Astrocyte (in vitro differentiated cells and primary cell): ENCODE measurements at places on chromosomes 6 and 20. TPM values are rescaled to one million over a fixed set of nuclear protein-coding genes. Genes with fewer than 3 reads are reported as not detected.

The TRIM40 gene
- total RNA-seq = not detected in 2 replicates

The UBE2J1 gene
- 78.8 and 93.3 TPM in 2 replicates for total RNA-seq

The PDCD2 gene
- total RNA-seq = 60.2 and 68.4 TPM in 2 replicates

The GATA5 gene
- not detected in 2 replicates for total RNA-seq

The TBXT gene
- total RNA-seq = not detected in 2 replicates

The UNC5CL gene
- 0.27 and 0.29 TPM in 2 replicates for total RNA-seq

The RPP21 gene
- total RNA-seq = 33.5 and 41.8 TPM in 2 replicates

The GTSF1L gene
- not detected in 2 replicates for total RNA-seq

The RFX6 gene
- total RNA-seq = not detected in 2 replicates

The GPRC6A gene
- total RNA-seq = not detected in 2 replicates

GRCh38 chr6:156778454-156779205, 1.5 kb downstream of the ARID1B start:
- no peak for DNase-seq

DNA sequence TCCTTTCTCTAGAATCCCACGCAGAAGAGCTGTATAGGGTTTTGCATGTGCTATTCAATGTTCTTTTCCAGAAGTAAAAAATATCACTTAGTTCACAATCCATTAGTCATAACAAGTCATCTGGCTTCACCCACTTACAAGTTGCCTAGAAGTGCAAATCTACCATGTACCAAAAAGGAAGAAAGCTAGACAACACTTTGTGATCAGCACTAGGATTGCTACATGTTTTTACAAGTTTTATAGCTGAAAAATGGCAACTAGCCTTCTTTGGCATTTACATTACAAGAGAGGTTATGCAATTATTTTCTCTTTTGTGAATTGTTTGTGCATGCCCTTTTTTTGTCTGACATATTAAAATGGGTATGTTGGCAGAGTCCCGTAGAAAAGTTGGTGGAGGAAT, 85.6 kb upstream of the PTPRK start:
- peak; percentile 8 for DNase-seq

- DNase-seq = no peak
These were observed 2.5 kb downstream of the LY6G6D start for GRCh38 chr6:31717499-31718222.

- DNase-seq = no peak
These were observed 35.7 kb downstream of the UBR2 start for GRCh38 chr6:42599558-42599957.

DNA sequence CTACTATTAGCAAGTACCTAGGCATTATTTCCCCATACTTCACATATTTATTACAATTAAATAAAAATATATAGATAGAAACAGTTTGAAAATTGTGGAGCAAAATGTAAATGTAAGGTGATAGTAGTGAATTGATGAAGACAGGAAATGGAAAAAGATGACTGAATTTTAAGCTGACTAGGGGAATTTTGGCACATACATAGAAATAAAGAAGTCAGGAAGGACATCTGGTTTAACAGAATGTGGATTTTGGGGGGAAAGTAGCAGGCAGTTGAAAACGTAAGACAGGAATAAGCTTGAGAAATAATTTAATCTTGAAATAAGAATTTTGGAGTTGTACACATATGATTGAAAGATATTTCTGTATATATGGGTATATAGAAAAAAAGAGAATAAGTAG, 701.7 kb upstream of the CITED2 start:
- no peak for DNase-seq

GRCh38 chr6:158445426-158446085, 114.3 kb upstream of the TMEM181 start:
- peak; percentile 60 for DNase-seq

DNA sequence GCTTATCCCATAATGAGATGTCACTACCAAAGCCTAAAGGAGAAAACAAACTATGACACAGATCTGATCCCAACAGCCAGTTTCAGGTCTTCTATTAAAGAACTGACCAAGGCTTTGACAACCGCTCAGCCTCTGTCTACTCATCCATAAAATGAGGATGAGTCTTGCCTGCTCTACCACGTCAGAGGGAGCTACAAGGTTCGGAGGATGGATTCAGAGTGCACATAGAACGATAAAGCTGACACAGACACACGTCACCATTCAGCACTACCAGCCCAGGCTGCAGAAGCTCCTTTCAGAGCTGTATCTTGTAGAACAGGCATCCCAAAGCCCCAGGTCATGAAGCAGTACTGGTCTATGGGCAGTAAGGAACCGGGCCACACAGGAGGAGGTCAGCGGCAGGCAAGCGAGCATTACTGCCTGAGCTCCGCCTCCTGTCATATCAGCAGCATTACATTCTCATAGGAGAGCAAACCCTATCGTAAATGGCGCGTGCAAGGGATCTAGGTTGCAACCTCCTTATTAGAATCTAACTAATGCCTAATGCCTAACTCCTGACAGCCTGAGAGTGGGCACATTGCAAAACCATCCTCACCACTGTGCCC, 25.1 kb downstream of the KIF16B start:
- no peak for DNase-seq

DNA sequence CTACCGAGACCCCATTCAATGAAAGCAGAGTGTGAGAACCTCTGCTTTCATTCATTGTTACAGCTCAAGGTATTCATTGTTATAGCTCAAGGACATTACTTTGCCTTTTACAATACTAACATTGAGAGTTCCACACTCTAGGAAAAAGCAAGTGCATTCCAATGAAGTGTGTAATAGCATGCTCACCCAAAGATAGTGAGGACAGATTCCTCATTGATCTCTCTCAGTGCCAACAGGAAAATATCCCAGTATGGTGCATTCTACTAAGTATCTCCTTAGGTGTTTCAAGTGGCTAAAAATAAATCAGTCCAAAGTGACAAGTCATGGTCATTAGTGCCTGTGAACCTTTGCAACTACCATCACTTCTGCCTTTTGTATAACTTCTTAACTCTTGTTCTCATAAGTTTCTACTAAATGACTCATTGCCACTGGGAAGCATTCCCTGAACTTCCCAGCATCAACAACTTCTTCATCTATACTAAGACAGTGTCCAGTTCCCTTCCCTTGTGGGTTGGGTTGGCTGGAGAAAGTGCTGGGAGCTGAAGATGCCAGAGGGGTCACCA, 140.7 kb upstream of the STXBP5 start:
- peak; percentile 93 for DNase-seq

- no peak for DNase-seq
These were observed 61.4 kb upstream of the MANEA start for GRCh38 chr6:95515975-95516374.

DNA sequence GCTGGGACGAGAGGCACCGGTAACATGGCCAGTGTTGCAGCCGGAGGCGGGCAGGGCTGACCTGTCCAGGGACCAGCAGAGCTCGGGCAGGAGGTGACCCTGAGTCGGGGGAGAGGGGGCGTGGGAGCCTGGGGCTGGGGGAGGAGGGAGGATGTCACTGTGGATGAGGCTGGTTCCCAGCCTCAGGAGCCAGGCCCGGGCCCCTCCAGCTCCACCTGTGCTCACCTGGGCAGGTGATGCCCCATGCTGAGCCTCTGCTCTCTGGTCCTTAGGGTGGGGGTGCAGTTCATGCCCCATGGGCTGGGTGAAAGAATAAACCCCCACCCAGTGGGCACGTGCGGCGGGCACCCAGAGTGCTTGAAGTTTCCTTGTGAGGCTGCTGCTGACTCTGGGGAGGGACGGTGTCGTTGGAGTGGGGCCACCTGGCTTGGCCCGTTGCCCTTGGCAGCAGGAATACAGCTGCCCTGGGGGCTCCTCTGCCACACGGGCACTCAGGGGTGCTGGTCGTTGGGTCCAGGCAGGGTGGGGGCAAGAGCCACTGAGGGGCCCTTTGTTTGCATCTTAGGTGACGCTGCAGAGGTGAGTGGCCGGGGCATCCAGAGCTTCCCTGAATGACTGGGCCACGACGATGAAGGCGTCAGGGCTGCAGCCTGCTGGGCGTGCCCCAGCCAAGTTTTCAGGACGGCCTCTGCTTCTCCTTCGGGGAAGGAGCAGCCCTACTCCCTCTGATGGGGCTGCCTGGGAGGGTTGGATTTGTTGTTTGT, 24.7 kb upstream of the BHLHE23 start:
- no peak for DNase-seq

DNA sequence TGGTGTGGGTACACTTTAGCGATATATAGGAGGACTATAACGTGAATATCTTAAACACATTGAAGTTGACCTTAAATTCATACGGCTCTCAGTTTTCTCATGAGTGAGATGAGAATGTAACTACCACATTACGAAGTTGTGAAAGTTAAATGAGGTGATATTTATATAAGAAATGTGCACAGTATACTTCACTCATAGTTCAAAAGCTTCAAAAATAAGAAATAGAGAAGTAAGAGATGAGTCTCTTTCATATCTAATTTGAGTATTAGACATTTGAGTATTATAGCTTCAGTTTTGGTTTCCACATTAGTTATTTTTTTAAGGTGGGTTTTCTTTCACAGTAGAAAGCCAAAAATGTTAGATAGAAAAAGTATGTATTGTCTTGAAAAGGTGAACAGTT, 183.3 kb downstream of the NKAIN2 start:
- DNase-seq = no peak

GRCh38 chr6:50843842-50844241, 25.2 kb downstream of the TFAP2B start:
- DNase-seq = no peak

- DNase-seq = no peak
These were observed 106.7 kb upstream of the INSM1 start for GRCh38 chr20:20261159-20261558.

GRCh38 chr20:41278936-41279335, 38.6 kb downstream of the ZHX3 start:
- no peak for DNase-seq

DNA sequence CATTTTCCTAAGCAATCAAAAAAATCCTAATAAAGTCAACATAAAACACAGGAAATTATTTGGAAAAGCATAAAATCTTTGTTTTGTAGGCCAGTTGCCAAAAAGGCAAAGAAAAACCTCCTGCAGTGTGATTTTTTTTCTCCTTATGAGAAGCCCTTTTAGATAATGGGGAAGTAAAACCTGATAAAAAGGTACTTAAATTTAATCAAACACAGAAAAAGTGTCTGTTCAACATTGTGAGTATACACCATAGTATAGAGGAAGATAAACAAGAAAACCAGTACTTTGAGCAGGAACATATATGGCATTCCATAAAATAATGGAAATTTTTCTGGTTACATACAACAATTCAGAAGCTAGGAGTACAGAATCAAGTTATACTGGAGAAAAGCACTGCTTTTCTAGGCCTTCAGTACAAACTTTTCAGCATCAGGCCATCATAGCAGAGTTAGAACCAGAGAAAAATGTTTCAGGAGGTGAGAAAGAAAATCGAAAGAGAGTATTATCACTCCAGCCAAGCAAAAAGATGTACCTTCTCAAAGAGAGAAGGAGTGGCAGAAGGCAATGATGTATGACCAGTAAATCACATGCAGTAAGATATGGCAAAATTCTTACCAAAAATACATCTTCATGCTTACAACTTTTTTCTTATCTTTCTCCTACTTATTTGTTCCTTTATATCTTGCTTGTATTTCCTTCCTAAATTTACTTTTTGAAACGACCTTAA, 494.9 kb downstream of the KIF16B start:
- DNase-seq = no peak
